Stomach (tissue), 19 donors: ENCODE measurements at places on chromosomes 5 and 9. TPM values are rescaled to one million over a fixed set of nuclear protein-coding genes. Genes with fewer than 3 reads are reported as not detected.

- H3K4me3 ChIP-seq = peak overlapping the region; percentile 52
- DNase-seq = no peak
- peaks cover 42% of the 10 kb centered on the region for H3K4me1 ChIP-seq
- peaks cover 20% of the 10 kb centered on the region for H3K27me3 ChIP-seq
- no peaks in the 10 kb centered on the region for H3K36me3 ChIP-seq
Observed at GRCh38 chr9:130939405-130940026, 469 bp upstream of the FIBCD1 start.

DNA sequence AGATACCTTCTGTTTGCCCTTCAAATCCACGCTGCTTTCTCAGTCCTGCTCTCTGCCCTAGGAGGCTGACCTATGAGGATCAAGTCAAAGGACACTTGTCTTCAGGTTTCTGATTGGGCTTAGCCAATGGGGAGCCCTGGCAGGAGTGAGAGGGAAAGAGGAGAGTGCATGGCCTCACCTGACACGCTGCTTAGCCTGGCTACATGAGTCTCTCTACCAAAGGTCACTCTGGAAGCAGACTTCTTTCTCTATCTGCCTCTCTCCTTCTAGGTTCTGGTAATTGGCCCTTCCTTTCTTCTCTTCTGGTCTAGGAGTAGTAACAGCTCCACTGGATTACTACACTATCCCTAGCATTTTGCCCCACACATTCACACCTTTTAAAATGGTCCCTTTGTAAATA, 13.1 kb downstream of the ARSB start:
- DNase-seq = no peak
- H3K4me1 ChIP-seq = peaks cover 6% of the 10 kb centered on the region
- no peak overlapping the region for H3K4me3 ChIP-seq
- H3K36me3 ChIP-seq = peaks cover 5% of the 10 kb centered on the region

GRCh38 chr5:68845131-68845530, 248.7 kb upstream of the SLC30A5 start:
- H3K4me3 ChIP-seq = no peak overlapping the region
- no peaks in the 10 kb centered on the region for H3K27me3 ChIP-seq
- no peak overlapping the region for H3K27ac ChIP-seq
- no peaks in the 10 kb centered on the region for H3K36me3 ChIP-seq
- DNase-seq = no peak

- no peaks in the 10 kb centered on the region for H3K4me1 ChIP-seq
- no peaks in the 10 kb centered on the region for H3K27me3 ChIP-seq
- no peak overlapping the region for H3K27ac ChIP-seq
Observed at GRCh38 chr9:79184831-79185230, 386.9 kb upstream of the TLE4 start.

DNA sequence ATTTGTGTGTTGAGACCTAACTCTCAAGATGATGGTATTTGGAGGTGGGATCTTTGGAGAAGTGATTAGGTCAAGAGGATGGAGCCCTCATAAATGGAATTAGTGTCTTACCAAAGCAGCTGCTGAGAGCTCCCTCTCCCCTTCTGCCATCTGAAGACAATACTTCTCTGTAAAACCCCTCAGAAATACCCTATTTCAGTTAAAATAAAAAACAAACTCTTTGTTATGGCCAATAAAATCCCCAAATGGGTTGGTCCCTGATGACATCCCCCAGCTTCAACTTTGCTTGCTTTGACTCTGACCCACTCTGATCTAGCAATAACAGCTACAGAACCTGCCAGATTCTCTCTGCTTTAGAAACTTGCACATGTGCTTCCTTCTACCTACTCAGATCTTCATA, 100.9 kb downstream of the SNCAIP start:
- DNase-seq = no peak
- no peaks in the 10 kb centered on the region for H3K4me1 ChIP-seq
- no peaks in the 10 kb centered on the region for H3K27me3 ChIP-seq
- no peaks in the 10 kb centered on the region for H3K36me3 ChIP-seq

DNA sequence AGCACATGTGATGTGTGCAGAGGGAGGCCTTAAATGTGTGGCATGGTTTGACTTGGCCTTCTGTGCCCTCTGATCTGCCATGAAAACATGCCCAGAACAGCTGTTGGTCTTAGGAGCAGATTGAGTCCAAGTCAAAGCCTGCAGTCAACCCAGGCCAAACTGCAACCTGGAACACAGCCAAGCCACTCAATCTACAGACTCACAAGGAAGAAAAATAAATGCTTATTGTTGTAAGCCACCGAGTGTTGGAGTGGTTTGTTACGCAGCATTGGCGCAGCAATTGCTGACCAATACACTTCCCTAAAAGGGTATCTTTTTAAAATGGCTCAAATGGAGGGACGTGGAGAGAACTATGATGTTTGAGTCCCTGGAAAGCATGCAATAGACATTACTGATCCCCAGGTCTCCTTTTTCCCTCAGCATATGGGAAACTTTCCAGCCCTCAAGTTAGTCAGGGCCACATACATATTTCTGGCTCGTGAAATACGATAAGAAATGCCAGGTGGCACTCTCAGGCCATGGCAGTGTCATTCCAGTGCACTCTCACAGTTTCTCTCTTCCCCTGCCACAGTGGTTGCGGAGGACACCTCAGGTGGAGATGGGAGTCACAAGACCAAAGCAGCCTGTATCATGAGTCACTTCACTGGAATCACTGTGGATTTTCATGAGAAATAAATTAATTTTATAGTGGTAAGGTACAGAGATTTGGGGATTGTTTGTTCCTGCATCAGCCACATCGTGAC, 168.0 kb upstream of the ZNF618 start:
- no peak overlapping the region for H3K4me3 ChIP-seq
- no peak overlapping the region for H3K27ac ChIP-seq
- no peaks in the 10 kb centered on the region for H3K36me3 ChIP-seq
- peaks cover 7% of the 10 kb centered on the region for H3K4me1 ChIP-seq

DNA sequence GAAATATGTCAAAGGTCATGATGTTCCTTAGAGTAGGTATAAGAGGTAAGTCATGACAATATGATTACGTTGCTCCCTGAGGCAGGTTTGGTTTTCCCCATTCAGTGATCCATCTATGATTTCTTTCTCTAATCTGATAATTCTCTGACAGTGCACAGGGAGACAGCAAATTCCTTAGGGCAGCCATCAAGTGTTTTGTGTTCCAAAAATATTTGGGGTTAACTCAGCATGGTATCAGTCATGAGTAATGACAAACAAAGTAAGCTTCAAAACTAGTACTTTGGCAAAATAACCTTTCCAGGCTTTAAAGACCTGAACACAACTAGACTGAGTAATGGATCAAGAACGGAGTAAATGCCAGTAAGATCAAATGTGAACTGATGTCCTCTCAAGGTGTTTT, 55.3 kb upstream of the SPATA31E1 start:
- no peaks in the 10 kb centered on the region for H3K27me3 ChIP-seq
- no peak overlapping the region for H3K27ac ChIP-seq
- H3K4me1 ChIP-seq = no peaks in the 10 kb centered on the region
- no peaks in the 10 kb centered on the region for H3K36me3 ChIP-seq
- no peak overlapping the region for H3K4me3 ChIP-seq

DNA sequence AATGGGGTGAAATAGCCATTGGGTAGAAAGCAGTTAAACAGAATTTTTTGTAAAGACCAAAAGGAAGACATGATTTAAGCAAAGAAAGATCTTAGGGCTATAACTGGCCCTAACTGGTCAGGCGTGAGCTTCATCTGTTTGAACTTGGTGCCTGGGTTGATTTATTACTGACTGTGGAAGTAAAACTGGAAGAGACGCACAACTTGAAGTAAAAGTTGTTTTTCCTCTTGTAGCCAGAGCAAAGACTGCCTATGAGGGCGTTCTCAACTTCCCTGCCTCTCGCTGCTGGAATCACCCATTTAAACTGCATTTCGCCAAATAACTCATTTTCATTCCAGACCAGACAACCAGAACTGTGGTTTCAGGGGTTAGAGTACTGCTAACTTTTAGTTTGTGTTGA, 1.5 kb downstream of the THBS4 start:
- no peaks in the 10 kb centered on the region for H3K36me3 ChIP-seq
- H3K4me1 ChIP-seq = peaks cover 10% of the 10 kb centered on the region

- no peak overlapping the region for H3K4me3 ChIP-seq
- no peak overlapping the region for H3K27ac ChIP-seq
- peaks cover 38% of the 10 kb centered on the region for H3K4me1 ChIP-seq
Observed at GRCh38 chr5:96794757-96795156, 13.0 kb downstream of the ERAP1 start.

DNA sequence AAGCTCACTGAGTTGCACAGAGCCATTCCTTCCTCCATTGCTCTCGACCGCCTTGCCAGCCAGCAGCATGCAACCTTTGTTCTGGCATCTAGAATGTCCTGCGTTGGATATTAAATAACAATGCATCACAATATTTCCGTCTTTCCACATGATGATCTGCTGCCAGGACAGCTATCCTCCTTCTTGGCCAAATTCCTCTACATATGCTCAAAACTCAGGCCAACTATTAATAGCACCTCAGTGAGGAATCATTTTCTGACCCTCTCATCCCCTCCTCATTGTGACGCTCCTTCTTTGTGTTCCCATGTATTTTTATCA, 128.6 kb downstream of the MYO10 start:
- no peak overlapping the region for H3K27ac ChIP-seq
- no peaks in the 10 kb centered on the region for H3K36me3 ChIP-seq
- H3K4me3 ChIP-seq = no peak overlapping the region
- H3K27me3 ChIP-seq = no peaks in the 10 kb centered on the region

- peak; percentile 97 for DNase-seq
- H3K4me3 ChIP-seq = peak within 1 kb of the TSS; percentile 76
- H3K4me1 ChIP-seq = peaks cover 78% of the 10 kb centered on the region
- H3K27ac ChIP-seq = peak within 1 kb of the TSS; percentile 91
- peaks cover 27% of the 10 kb centered on the region for H3K36me3 ChIP-seq
Observed at GRCh38 chr5:16465544-16466432, at the start of gene ZNF622. TSS of gene ZNF622 (minus strand) at chr5:16465800. CDS start at chr5:16465665, 135 bp downstream.

DNA sequence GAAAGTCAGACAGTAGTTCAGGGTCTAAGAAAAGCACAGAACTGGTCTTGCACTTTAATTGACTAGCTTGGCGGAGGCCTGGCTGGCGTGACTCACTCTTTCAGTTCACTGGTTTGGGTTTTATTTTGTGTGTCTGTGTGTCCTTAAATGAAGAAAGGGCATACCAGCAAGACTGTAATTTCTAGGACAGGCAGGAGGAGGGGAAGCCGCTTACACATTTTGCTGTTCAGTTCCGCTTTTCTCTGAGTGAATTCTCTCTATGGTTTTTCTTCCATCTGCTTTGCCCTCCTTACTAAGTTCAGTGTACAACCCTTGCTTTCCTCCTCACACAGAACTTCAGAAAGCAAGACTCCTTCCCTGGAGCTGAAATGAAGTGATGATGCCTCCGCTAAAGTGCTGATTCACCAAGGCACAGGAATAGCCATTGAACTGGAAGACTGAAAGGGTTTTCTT, 150.8 kb downstream of the MEF2C start:
- H3K4me1 ChIP-seq = no peaks in the 10 kb centered on the region
- peak overlapping the region; percentile 26 for H3K27ac ChIP-seq
- no peak for DNase-seq
- no peak overlapping the region for H3K4me3 ChIP-seq
- H3K27me3 ChIP-seq = no peaks in the 10 kb centered on the region

- no peak for DNase-seq
- H3K27ac ChIP-seq = no peak overlapping the region
- no peak overlapping the region for H3K4me3 ChIP-seq
- H3K27me3 ChIP-seq = no peaks in the 10 kb centered on the region
Observed at GRCh38 chr5:138875946-138876345, 811 bp upstream of the LRRTM2 start.

The OR2K2 gene
- polyA plus RNA-seq = not detected

The AK8 gene
- not detected for polyA plus RNA-seq

The TAS2R1 gene
- polyA plus RNA-seq = not detected

The PCDHGA2 gene
- polyA plus RNA-seq = 0.18 TPM

The OR1Q1 gene
- polyA plus RNA-seq = not detected

The OR1J1 gene
- polyA plus RNA-seq = not detected

The OR2V2 gene
- polyA plus RNA-seq = not detected

The DBH gene
- polyA plus RNA-seq = 0.15 TPM

The TMEM215 gene
- polyA plus RNA-seq = not detected

The TMEM171 gene
- 8.4 TPM for polyA plus RNA-seq

The SMIM27 gene
- polyA plus RNA-seq = 6.7 TPM
